ENCODE measurements at places on chromosomes 5 and 9. TPM values are rescaled to one million over a fixed set of nuclear protein-coding genes. Genes with fewer than 3 reads are reported as not detected.

Gene MSMP
- not detected for polyA plus RNA-seq

Gene SAXO1
- 0.18 TPM for polyA plus RNA-seq

Gene BRINP1
- 0.22 TPM for polyA plus RNA-seq

Gene ZNF474
- polyA plus RNA-seq, result 0.54 TPM

Gene RALGPS1
- polyA plus RNA-seq, result 20.3 TPM

Gene CCDC180
- polyA plus RNA-seq, result 25.4 TPM

Gene CD72
- polyA plus RNA-seq, result 2.9 TPM

Gene STRBP
- polyA plus RNA-seq, result 38.3 TPM

Gene BTNL8
- 0.85 TPM for polyA plus RNA-seq

Gene FBXO4
- polyA plus RNA-seq, result 20.0 TPM

Gene ADRA1B
- 0.44 TPM for polyA plus RNA-seq

Gene FGF10
- polyA plus RNA-seq, result 46.5 TPM

Gene GPR151
- polyA plus RNA-seq, result not detected

Gene RUSC2
- 17.1 TPM for polyA plus RNA-seq

Gene LHFPL2
- 43.8 TPM for polyA plus RNA-seq

Gene DOCK2
- polyA plus RNA-seq, result 5.3 TPM

Gene MSX2
- polyA plus RNA-seq, result 2.1 TPM

Gene PIGO
- 24.6 TPM for polyA plus RNA-seq

Gene WNT8A
- not detected for polyA plus RNA-seq

Gene IL9
- polyA plus RNA-seq, result not detected

Gene PITX1
- 1.8 TPM for polyA plus RNA-seq

Gene SLC36A2
- 0.09 TPM for polyA plus RNA-seq

Gene QSOX2
- polyA plus RNA-seq, result 11.9 TPM

Gene IRX4
- not detected for polyA plus RNA-seq
